Right renal pelvis (tissue), 4 donors: ENCODE measurements at places on chromosomes 11 and 22.

- DNase-seq = no peak
These were observed 173.4 kb downstream of the DDX10 start for GRCh38 chr11:108838102-108838791.

GRCh38 chr11:128776424-128777284, 82.8 kb downstream of the FLI1 start:
- no peak for DNase-seq

GRCh38 chr11:73321604-73322381, 13.7 kb downstream of the ARHGEF17 start:
- no peak for DNase-seq

DNA sequence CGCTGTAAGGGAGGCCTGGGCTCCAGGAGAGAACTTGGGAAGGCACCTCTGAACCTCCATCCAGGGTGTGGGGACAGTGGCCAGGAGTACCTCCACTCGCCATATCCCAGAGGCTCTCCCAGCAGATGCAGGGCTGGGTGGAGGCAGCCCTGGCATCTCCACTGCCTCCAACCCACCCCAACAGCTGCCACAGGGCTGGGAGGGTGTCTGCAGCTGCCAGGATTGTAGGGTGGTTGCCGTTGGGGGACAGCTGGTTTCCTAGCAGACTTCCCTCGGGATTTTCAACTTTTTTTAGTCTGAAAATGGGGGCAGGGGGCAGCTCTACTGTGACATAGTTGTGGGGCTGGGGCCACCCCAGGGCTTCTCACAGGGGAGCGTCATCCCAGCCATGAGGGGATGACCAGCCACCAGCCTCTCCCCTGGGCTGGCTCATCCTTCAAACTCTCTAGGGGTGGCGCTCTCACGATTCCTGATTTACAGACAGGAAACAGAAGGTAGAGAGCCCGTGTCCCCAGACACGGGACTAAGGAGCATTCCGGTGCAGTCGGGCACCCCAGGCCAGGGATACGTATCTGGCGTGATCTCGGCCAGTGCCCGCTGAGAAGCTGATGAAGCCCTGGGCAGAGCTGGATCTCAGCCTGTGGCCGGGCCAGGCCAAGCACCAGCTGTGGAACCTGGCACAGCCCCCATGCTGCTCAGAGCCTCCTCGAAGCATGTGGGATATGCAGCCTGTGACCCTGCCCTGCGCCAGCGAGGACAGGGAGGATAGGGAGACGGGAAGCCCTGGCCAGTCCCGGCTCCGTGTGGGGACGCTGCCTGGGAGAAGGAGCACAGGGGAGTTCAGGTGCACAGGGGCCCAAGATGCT, 9.9 kb downstream of the PRR5 start:
- DNase-seq = no peak

GRCh38 chr11:77165066-77165465, 37.0 kb downstream of the MYO7A start:
- DNase-seq = no peak

- DNase-seq = no peak
These were observed 1.2 kb downstream of the CAPRIN1 start for GRCh38 chr11:34052608-34053160.

DNA sequence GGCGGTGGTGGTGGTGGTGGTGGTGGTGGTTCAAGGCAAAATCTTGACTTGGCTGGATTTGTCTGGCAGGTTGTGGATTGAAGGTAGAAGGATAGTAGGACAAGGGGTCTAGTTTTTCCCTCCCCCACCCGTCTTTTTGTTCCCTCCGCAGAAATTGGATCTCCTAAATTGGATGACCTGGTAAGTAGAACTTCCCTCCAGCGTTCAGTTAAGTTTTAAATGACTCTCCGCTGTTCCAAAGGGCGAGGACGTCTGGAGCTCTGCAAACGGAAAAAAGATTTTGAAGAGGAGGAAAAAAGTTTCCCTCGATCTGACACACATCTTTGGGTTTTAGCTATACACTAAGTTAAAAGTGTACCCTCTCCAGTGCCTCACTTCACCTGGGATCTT, 422 bp upstream of the LGR4 start:
- no peak for DNase-seq

GRCh38 chr22:30313527-30314363, 13.0 kb downstream of the TBC1D10A start:
- no peak for DNase-seq

- no peak for DNase-seq
These were observed 3.7 kb upstream of the MIEF1 start for GRCh38 chr22:39498368-39498767.

DNA sequence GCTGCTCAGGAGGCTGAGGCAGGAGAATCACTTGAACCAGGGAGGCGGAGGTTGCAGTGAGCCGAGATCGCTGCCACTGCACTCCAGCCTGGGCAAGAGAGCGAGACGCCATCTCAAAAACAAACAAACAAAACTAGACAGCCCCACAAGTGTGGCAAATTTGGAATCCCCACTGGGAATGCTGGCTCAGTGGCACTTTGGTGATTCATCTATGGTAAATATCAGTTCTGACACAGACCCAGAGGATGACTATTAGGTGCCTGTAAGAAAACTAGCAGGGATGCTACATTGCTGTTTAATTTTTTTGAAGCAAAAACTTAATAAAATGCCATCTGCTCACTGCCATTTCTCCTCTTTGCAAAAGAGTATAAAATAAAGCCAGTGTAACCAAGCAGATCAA, 107.9 kb downstream of the NAT10 start:
- no peak for DNase-seq

DNA sequence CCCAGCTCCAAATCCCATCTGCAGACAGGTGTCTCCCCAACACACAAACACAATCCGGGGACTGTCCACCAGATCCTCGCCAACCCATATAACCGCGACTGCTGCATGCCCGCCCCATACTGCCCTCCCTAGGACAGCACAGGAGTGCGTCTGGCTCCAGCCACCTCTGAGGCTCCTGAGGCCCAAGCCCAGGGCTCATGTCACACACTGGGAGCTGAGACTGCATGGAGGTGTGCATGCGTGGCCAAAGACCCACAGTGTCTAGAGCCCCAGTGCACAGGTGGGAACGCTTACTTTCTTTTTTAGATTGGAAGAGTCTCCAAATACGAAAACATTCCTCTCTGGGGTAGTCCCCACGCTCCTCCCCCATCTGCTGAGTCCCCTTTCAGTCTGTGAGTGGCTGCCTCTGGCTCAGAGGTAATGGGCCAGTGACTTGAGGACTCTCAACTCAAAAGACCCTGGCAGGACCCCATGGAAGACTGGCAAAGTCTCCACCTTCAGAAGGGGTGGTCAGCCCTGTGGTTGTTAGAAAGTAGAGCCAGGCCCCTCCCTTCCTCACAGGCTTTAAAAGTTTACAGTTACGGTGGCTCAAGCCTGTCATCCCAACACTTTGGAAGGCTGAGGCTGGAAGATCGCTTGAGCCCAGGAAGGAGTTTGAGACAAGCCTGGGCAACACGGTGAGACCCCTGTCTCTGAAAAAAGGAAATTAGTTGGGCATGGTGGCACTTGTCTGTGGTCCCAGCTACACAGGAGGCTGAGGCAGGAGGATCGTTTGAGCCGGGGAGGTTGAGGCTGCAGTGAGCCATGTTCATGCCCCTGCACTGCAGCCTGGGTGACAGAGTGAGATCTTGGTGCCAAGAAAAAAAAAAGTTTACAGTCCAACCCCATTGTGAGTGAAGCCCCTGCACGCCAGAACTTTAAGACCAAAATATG, 2.3 kb downstream of the CBX7 start:
- no peak for DNase-seq

DNA sequence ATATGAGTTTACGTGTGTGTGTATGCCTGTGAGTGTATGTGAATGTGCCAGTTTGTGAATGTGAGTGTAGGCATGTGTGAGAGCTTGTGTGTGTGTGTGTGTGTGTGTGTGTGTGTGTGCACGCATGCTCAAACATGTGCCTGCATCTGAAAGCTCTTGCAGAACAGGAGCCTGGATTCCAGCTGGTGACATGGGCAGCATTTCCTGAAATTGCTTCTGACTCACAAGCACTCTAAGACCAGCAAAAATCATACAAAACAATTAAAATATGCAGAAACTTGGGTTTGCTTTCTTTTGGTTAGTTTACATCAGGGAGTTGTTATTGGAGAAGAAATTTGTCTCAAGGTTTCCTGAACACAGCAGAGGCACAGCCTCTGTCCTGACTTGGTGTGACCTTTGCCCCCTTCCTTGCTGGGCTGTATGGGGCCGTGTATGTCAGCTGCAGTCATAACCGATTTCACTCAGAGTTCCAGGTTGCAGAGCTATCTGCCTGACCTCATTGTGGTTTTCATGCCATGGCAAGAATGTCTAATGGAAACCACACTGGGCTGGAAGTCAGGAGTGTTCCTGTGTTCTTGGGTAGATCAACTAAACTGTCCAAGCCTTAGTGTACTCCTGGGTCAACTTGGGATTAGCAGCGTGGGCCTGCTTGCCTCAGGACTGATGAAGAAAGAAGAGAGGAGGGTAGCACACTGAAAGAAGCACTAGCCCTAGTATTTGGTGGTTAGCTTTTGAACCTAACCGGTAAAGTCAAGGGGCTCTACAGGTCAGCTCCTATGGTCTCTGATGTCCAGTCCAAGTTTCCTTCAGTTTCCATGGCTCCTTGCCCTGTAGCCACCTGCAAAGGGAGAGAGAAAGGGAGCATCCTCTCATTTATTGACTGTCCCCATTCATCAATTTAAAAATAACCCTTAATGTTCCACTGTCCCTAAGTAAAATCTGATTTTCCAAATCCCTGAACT, 143.7 kb downstream of the SNX19 start:
- DNase-seq = no peak

DNA sequence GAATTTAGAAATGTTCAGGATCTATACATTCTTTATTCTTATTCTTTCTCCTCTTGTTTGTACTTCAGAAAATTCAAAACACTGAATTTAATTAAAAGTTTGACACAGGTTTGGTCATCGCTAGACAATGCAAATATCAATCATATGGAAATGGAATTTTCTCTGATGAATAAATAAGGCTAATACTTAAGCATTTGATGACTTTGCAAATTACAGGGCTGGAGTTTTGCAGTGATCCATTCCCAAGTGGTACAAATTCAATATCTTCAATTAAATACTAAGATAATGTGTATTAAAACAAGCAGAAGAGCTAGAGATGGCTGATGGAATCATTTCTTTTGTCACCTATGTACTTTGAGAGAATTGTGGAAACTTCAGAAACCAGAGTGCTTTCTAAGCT, 439.6 kb downstream of the DYNC2H1 start:
- no peak for DNase-seq

GRCh38 chr11:118415739-118416068, 14.3 kb downstream of the ATP5MG start:
- no peak for DNase-seq

DNA sequence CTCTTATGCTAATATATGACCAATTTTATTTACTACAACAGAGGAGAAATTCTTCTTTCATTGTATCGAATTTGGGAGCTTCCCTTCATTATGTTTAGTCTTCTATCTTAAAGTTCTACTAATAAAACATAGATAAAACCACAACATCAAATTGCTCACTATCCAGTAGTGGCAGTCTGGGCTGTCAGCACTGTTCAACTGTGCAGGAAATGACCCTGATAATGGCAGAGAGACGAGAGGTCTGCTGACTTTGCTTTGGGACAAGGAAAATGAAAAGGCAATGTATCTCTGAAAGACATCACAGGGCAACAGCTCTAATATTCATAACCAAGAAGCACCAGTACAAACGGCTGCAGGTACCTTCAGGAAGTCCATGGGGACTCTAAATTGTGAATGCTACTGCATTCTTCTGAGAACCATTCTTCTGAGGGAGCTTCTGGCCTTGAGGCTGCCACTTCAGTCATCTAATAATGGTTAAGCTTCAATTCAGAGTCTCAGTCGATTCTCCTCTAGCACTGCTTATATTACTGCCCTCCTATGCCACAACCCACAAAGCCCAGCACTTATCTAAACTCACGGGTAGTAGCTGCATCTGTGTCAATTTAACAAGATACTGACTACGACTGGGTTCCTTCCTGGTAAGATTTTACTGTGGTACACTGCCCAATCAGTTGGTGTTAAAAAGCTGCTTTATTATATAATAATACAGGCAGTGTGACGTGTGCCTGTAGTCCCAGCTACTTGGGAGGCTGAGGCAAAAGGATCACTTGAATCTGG, 44.2 kb downstream of the CKAP5 start:
- DNase-seq = no peak

DNA sequence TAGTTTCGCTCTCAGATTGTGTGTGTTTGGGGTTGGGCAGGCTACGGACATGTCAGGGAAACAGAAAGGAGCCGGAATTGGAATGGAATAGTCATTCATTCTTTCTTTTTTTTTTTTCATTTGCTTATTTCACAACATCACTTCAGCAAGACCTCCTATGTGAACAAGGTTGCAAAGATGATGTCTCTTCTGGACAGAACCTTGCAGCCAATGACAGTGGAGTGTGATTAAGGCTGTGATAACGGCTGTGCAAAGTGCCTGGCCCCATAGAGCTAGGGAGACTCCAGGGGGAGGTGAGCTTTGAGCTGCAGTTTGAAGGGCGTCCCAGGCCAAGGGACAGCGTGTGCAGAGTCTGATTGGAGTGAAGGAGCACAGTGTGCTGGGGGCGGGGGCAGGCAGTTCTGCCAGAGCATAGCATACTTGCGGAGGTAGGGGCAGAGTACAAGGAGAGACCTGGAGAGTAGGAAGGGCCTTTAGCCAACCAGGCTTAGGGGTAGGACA, 3.4 kb downstream of the TIGD3 start:
- DNase-seq = no peak

GRCh38 chr11:3178349-3178748, 13.2 kb upstream of the OSBPL5 start:
- no peak for DNase-seq

DNA sequence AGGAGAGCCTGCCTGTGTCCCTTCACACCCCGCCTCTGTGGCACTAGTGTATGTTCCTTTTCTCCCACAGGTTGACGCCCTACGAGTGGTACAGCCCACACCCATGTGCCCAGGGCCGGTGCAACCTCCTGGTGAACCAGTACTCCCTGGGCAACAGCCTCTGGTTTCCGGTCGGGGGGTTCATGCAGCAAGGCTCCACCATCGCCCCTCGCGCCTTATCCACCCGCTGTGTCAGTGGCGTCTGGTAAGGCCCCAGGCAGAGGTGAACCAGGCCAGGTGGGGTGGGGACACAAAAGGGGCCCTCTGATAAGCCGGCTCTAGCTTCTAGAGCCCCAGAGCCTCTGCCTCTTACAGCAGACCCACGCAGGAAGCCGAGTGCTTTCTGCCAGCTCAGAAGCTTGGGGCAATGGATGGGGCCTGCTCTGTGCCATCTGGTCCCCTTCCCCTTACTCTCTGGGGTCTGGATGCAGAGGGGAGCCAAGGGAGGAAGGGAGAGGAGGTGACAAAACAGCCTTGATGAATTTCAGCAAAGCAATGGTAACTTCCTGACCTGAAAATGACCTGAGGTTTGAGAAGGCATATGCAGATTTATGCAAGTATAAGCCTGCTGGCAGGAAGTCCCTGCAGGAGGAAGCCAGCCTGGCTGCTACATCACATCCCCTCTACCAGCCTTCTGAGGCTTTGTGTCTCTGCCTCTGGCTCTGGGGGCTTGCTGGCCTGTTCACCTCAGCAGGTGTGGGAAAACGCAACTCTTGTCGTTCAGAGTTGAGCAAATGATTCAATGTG, 67.0 kb upstream of the TBCEL start:
- no peak for DNase-seq

GRCh38 chr22:29151316-29151715, 54.4 kb upstream of the EMID1 start:
- DNase-seq = no peak

- DNase-seq = no peak
These were observed 40.6 kb downstream of the NECTIN1 start for GRCh38 chr11:119688356-119688755.
